ENCODE measurements at places on chromosomes 2 and 18.

- DNase-seq = no peak
Measured at GRCh38 chr18:73987247-73987980, 160.2 kb downstream of the FBXO15 start.

- DNase-seq = peak; percentile 54
Measured at GRCh38 chr2:105102963-105103421, 65.1 kb downstream of the MRPS9 start.

DNA sequence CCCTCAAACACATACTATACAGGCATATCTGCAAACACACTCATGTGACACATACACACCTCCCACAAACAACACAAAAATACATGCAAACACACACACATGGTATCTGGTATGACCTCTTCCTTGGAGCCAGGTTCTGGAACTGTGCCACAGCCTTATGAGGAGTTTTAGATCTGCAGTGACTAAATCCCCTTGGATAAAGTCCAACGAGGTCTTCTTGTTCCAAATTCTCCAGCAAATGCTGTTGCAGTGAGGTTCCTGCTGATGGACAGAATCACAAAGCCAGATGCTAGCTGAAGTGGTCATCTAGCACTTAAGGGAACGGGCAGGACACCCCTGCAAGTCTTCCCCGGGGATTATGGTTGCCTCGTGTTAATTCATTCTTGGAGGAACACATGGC lies 54.5 kb upstream of the DAPL1 start:
- DNase-seq = no peak

GRCh38 chr2:47075361-47076125 lies 79.6 kb downstream of the STPG4 start:
- no peak for DNase-seq

- DNase-seq = no peak
Measured at GRCh38 chr2:159804941-159805340, 6.9 kb upstream of the CD302 start.

- DNase-seq = no peak
Measured at GRCh38 chr2:118732432-118732831, 115.0 kb downstream of the EN1 start.

- no peak for DNase-seq
Measured at GRCh38 chr18:79525556-79526467, 130.1 kb downstream of the NFATC1 start.

DNA sequence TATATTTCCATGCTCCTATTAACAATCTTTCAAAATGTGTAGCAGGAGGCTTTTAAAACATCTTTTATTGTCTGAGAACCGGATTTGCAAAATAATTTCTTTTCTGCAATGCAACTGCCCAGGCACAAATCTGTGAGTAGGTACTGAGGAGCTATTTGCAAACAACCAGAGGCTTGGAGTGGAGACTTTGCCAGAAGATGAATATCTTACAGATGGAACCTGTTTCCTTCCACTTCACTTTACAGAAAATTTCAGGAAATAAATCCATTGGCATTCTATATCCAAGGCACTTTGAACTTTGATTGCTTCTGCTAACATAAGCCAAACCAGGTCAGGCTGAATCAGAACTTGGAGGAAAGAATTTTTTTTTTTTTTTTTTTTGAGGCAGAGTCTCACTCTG lies 237.4 kb upstream of the REV1 start:
- no peak for DNase-seq

- peak; percentile 53 for DNase-seq
Measured at GRCh38 chr2:113818382-113818951, 62.0 kb upstream of the SLC35F5 start.

DNA sequence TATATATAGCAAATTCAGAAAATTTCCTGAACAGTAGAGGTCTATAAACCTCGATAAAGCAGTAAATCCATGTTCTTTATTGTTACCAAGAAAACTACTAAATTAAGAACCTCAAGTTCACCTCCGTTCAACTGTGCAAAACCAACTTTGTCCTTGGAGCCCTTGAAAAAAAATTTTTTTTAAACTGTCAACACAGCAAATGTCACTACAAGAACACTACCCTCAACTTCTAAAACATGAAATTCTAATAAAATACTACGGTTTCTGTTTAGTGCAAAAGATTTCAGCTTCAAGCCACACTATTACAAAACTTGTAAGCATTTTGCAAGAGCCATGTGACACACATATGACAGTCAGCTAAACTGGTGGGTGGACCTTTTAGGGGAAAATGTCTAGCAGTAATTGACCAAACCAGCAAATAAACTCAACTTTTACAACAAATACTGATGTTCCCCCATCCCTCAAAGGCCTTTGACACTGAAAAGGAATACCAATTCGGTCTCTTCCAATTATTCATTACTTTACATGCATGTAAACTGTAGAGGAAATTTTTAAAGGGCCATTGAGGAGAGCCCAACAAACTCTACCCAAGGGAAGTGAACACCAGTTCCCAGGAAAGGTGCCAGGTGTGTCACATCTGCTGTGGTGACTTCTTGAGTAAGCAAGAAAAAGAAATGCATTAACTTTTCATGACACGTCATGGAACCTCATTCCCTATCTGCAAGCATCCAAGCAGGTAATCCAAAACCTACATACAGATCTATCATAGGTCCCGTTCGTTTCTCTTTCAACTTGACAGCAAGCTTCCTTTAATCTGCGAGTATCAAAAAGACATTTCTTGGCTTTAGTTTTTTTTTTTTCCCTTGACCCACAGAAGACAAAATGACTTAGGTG lies 1.4 kb downstream of the RAB1A start:
- no peak for DNase-seq

- no peak for DNase-seq
Measured at GRCh38 chr2:56170504-56170903, 13.3 kb upstream of the CCDC85A start.

DNA sequence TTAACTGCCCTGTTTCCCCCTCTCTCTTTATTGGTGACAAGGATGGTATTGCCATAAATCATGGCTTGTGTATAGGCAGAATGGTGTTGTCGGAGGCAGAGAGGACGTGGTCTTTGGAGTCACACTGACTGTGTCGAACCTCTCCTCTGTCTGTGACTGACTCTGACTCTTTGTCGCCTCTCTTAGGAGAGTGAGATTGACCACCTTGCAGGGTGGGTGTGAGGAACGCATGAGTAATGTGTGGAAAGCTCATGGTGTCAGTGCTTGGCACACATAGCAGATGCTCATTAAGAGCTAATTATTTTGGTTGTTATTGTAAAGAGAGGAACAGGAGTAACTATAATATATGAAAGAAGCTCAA lies 145.6 kb downstream of the TTC27 start:
- peak; percentile 10 for DNase-seq

GRCh38 chr2:1224901-1225300 lies 188.4 kb upstream of the TPO start:
- no peak for DNase-seq

- DNase-seq = peak; percentile 69
Measured at GRCh38 chr2:6352906-6353515, 512.7 kb downstream of the CMPK2 start.

GRCh38 chr18:55503167-55503820 lies 84.7 kb downstream of the TCF4 start:
- DNase-seq = no peak

GRCh38 chr2:96320728-96321622 lies 4.1 kb upstream of the ITPRIPL1 start:
- peak; percentile 64 for DNase-seq

DNA sequence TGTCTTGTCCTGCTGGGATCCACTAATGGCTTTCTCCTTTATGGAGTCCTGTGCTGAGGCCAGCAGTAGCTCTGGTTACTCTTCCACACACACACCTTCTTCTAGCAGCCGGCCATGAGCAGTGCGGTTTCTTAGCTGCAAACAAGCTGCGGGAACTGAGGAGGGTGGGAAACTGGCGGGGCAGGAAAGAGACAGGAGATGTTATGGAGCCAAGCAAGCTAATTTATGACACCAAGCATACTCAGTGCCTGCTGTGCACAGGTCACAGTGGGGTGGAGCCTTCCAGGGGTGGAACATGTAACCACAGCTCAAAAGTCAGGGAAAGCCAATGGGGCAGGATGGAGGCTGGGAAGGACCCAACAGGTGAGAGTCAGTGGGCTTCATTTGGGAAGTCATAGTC lies 180.8 kb downstream of the FAM210A start:
- DNase-seq = no peak

GRCh38 chr2:100334929-100335328 lies 12.6 kb upstream of the LONRF2 start:
- no peak for DNase-seq

DNA sequence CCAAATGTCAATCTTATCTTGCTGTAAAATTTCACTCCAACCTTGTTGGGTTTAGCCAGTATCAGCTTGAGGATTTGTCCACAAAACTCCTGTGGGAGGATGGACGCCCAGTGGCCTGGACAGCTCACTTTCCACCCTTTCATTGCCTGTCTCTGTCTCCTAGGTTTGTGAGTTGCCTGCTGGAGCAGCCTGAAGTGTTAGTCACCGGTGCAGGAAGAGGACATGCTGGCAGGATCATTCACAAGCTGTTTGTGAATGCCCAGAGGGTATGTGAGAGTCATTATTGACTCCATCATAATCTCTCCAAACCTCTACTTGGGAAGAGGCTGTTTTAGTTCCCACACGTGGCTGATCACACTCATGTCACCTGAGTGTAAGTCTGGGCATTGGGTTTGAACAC lies 112.3 kb downstream of the RAB3GAP1 start:
- DNase-seq = no peak

DNA sequence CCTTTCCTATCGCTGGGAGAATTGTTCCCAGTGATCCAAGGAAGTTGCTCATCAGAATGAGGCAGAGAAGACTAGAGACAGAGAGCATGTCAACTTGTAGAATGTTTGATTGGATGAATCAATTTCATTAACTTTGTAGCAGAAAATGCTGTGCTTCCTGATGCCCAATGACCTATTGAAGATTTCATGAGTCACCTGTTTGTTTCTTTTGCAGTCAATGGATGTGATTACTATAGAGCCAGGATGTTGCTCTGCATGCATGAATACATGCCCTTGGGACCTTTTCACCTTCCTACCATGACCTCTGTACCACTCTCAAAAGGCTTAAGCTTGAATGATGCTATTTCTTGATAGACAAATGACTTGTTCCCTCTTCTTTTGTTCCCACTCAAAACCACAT lies 23.3 kb downstream of the SCG2 start:
- DNase-seq = no peak

- DNase-seq = no peak
Measured at GRCh38 chr2:214127571-214127970, 283.3 kb upstream of the VWC2L start.

GRCh38 chr2:120422465-120423160 lies 76.7 kb downstream of the INHBB start:
- no peak for DNase-seq

GRCh38 chr18:42112657-42113420 lies 157.8 kb downstream of the PIK3C3 start:
- no peak for DNase-seq

DNA sequence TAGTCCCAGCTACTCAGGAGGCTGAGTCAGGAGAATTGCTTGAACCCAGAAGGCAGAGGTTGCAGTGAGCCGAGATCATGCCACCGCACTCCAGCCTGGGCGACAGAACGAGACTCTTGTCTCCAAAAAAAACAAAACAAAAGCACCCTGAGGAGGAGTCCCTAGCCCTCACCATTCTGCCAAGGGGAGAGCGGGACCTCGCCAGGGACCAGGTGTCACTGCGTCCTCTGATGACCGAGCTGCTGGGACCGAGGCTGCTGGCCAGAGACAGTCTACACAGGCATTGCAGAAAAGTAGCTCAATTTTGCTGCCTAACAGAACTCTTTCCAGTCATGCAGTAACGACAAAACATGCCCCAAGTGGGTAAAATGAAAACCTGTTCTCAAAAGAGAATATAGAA lies 18.4 kb downstream of the NCK2 start:
- no peak for DNase-seq

DNA sequence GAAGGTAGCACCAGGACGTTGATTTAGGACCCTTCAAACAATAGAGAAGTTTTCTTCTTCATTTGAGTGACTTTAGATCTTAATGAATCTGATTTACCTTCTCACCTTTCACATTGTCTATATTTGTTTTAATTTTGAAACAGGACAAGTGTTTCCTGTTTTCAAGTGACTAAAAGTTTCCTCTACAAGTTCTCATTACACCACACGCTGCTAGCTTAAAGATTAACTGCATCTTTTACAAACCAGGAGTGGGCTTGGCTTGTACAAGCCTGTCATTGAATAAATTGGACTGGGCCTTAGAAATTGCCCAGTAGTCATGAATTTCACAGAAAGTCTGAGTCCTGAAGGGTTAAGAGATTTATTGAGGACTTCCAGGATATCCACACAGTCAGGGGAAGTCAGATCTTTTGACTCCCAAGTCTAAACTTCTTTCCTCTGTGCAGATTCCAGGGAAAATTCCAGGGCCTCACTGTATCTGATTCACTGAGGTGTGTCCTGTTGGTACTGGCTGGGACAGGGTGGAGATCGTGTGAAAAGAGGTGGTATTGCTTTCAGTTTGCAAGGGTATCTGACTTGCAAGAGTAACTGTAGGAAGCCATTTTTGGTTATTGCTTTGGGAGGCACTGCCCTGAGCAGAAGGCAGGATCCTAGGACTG lies 3.4 kb downstream of the SGPP2 start:
- DNase-seq = no peak

GRCh38 chr2:183037553-183038340 lies 510 bp downstream of the NCKAP1 start:
- peak; percentile 71 for DNase-seq

GRCh38 chr2:1975060-1975459 lies 230.7 kb upstream of the PXDN start:
- DNase-seq = no peak

DNA sequence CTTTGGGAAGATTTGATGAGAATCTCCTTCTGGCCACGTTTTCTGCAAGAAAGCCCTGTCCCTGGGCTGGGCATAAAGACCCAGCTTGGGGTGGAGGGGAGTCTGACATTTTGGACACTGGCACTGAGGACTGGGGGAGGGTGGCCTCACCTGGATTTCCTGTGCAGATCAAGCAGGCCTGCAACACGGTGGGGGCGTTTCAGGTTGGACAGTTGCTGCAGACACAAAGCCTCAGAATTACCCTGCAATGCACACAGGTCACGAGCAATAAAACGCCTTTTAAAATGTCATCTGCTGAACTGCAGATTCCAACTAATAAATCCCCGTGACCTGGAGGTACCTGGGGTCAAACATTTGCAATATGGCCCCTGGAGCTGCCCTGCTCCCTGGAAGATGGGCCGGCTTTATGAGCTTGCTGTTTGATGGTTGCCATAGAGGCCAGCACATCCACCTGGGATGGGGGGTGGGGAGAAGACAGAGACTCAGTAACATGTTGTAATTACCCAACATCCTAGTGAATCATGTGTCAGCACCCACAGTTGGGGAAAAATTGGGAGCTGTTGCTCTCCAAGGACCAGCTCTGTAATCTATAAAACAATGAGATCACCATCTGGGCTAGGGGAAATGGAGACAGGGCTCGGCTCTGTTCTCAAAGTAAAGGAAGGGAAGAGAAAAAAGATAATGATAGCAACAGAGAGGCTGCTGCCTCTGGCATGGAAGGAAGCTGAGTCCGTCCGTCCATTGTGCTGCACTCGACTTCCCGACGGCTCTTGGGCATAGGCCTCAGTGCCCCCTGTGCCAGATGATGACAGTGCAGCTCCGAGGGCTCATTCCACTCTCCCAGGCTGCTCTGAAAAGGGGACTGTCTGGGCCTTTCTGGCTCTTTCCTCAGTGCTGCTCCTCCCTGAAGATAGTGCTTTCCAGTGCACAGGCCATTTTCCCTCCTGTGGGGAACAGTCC lies 340.3 kb downstream of the CYRIA start:
- no peak for DNase-seq
